ENCODE measurements at places on chromosomes 1 and 21. TPM values are rescaled to one million over a fixed set of nuclear protein-coding genes. Genes with fewer than 3 reads are reported as not detected.

RAD54L gene
- 0.61 TPM for polyA plus RNA-seq

DNA sequence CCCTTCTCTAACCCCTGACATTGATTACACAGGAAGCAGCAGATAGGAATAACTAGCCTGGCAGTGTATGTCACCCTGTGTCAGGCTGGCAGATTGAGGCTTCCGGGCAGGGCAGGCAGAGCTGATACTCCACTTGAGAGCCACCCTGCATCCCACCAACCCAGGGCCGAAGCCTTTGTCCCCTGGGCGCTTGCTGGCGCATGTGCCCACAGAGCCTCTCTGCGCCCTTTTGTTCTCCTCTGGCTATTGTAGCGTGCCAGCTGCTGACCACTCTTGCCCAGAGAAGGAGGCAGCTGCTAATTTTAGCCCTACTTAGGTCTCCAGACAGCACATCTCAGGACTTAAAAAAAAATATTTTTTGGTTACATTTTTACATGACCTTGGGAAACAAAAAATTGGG is 304.9 kb downstream of the HHAT start:
- no peak for DNase-seq

DNA sequence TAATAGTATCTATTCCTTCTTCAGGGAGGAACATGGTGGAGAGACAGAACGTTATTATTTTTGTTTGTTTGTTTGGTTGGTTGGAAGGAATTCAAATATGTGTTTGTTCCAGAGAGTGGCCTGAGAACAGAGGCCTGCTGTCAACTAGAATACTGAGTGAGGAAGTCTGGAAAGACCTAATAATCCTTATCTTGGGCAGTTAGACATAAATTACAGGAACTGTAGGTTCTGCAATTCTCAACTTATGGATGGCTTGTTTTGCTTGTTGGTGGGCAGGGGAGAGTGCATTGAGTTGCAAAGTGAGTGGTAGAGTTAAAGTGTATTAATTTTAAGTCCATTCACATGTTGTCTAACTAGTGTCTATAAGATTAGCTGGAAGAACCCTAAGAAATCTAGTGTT is 197.6 kb downstream of the BACH1 start:
- DNase-seq, result no peak

- DNase-seq, result no peak
These were observed 224.7 kb upstream of the GJB5 start for GRCh38 chr1:34529935-34530859.

GRCh38 chr1:215104283-215104682 is 21.7 kb downstream of the KCNK2 start:
- no peak for DNase-seq

- DNase-seq, result no peak
These were observed 46.4 kb upstream of the PM20D1 start for GRCh38 chr1:205896351-205896750.

COL24A1 gene
- 0.04 TPM for polyA plus RNA-seq

GRCh38 chr1:36539526-36539925 is 56.8 kb upstream of the CSF3R start:
- DNase-seq, result no peak

- no peak for DNase-seq
These were observed 16.7 kb upstream of the DDAH1 start for GRCh38 chr1:85481688-85482087.

GRCh38 chr1:76595024-76595423 is 272.3 kb upstream of the ST6GALNAC5 start:
- DNase-seq, result no peak

ORC1 gene
- polyA plus RNA-seq, result 0.68 TPM

DNA sequence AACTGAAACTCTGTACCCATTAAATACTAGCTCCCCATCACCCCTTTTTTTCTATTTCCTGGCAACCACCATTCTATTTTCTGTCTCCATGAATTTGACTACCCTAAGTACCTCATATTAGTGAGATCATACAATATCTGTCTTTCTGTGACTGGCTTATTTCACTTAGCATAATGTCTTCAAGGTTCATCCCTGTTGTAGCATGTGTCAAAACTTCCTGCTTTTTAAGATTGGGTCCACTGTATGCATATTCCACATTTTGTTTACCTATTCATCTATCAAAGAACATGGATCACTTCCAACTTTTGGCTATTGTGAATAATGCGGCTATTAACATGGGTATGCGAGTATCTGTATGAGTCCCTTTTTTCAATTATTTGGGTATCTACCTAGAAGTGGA is 181.6 kb upstream of the ZNHIT6 start:
- DNase-seq, result no peak

ANKRD65 gene
- 22.1 TPM for polyA plus RNA-seq

DNA sequence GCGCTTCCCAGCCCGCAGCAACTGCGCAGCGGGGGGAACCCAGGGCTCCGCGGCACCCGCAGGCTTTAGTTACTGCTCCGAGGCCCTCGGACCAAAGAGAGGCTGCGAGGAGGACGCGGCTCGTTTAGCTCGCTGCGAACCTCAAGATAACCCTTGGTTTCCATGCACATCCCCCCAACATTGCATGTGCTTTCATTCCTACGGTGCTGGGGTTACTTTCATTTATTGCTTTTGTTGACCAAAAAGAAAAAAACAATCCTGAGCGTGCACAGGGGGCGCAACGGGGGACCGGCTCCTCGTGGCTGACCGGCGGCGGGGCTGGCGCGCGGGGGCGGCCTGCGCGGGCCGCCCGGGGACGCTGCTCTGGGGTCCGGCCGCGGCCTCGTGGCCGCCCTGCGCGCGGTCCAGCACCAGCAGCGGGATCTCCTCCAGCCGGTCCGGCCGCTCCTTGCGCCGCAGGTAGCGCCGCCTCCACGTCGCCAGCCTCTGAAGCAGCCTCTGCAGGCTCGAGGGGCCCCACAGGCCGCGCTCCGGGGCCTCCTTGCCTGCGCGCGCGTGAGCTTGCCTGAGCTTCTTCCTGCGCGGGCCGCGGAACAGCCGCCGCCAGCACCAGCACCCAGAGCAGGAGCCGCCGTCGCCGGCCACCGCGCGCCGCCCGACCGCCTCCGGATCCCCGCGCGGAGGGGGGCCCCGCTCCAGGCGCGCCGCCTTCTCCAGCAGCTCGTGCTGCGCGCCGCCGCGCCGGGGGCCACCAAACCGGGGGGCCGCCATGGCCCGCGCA is 77.4 kb downstream of the DESI2 start:
- peak; percentile 72 for DNase-seq

Measured in pancreas (tissue), 10 donors.